Activated naive CD4-positive, alpha-beta T cell treated with anti-CD3 and anti-CD28 coated beads, Interleukin-2, amount 50 U/mL, for 72 hours (primary cell): ENCODE measurements at places on chromosomes 6 and 20. TPM values are rescaled to one million over a fixed set of nuclear protein-coding genes. Genes with fewer than 3 reads are reported as not detected.

PXT1 gene
- total RNA-seq = not detected

SLC17A2 gene
- total RNA-seq = 0.25 TPM

DNA sequence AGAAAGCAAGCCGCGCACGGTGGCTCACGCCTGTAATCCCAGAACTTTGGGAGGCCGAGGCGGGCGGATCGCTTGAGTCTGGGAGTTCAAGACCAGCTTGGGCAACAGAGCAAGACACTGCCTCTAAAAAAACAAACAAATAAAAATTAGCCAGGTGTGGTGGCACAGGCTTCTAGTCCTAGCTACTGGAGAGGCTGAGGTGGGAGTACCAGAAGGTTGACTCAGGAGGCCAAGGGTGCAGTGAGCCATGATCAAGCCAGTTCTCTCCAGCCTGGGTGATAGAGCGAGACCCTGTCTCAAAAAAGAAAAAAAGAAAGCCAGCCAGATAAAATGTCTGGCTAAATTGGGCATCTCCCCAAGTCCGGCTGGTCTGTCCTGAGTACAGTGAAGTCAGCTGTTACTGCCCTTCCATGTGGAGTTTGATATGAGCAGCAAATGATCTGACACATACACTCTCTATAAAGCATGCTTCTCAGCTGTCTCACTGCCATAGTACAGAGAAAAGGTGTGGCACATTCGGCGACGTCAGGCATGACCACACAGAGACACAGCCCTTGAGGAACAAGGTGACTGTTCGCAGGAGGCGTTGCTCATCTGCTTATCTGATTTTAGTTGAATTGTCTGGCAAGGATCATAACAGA lies 13.0 kb downstream of the CD83 start:
- DNase-seq = no peak

- no peak for DNase-seq
These were observed 13.0 kb upstream of the IER3 start for GRCh38 chr6:30757261-30757904.

DNA sequence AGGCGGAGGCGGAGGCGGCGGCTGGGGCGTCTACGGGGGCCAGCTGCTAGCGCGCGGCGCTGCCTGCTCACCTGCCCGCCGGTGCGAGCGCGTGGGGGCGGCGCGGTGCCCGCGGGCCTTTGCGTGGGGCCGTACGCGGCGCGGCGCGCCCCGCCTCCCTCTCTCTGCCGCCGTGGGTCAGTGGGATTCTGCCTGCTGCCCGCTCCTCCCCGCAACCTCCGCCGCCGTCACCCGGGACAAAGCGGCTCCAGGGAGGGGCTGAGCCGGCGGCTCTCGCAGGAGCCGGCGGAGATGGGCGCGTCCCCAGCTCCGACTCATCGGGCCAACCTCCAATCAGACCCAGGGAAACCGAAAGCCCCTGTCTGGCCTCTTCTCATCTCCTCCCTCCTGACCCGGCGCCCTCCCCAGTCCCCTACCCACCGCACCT lies at the start of gene RCAN2:
RCAN2 (minus strand) TSS at position 249 of the 427 bp plus-strand sequence.
- DNase-seq = no peak

DNA sequence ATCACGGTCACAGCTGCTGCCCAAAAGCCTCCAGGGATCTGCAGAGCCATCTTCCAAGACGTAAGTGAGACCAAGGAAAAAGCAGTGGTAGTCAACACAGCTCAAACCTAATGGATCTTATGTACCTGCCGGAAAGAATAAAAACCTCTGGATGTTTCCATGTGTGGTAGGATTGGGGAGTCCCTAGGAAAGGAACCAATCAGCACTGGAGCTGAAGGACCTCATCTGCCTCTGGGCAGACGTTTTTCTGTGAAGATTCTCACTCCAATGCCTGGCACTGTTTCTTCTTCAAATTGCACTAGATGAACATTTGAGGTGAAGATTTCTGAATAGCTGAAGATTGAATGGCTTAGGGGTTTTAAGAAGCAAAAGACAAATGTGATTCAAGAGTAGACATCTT lies at the start of gene HLA-DQB2:
HLA-DQB2 (minus strand) TSS at position 112 of the 400 bp plus-strand sequence; CDS start at position 50, 62 bp downstream.
- no peak for DNase-seq

DNA sequence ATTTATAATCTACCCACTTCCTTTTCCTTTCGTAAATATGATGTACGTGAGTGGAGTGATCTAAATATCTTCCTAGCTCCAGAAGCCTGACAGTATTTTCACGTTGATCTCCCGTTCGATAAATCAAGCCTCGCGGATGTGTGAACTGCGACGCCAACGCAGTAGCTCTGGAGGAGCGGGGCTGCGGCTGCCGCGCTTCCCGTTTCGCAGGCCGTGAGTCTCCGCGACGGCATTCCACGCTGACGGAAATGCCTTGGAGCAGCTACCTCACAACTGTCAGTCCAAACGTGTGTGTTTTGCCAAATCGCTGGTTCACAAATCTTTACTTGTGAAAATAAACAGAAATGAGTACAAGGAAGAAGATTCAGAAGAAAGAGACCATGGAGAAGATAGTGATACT lies 41.2 kb downstream of the BTBD3 start:
- DNase-seq = no peak

- no peak for DNase-seq
These were observed 29.6 kb upstream of the MRGBP start for GRCh38 chr20:62766716-62767115.

GRCh38 chr20:43590036-43590391 lies 723 bp upstream of the IFT52 start:
- no peak for DNase-seq

- DNase-seq = no peak
These were observed 25.7 kb upstream of the JAG1 start for GRCh38 chr20:10699489-10699888.
